Activated CD4-positive, alpha-beta T cell treated with anti-CD3 and anti-CD28 coated beads, Interleukin-2, amount 50 U/mL, for 48 hours (primary cell): ENCODE measurements at places on chromosomes 1 and 21.

DNA sequence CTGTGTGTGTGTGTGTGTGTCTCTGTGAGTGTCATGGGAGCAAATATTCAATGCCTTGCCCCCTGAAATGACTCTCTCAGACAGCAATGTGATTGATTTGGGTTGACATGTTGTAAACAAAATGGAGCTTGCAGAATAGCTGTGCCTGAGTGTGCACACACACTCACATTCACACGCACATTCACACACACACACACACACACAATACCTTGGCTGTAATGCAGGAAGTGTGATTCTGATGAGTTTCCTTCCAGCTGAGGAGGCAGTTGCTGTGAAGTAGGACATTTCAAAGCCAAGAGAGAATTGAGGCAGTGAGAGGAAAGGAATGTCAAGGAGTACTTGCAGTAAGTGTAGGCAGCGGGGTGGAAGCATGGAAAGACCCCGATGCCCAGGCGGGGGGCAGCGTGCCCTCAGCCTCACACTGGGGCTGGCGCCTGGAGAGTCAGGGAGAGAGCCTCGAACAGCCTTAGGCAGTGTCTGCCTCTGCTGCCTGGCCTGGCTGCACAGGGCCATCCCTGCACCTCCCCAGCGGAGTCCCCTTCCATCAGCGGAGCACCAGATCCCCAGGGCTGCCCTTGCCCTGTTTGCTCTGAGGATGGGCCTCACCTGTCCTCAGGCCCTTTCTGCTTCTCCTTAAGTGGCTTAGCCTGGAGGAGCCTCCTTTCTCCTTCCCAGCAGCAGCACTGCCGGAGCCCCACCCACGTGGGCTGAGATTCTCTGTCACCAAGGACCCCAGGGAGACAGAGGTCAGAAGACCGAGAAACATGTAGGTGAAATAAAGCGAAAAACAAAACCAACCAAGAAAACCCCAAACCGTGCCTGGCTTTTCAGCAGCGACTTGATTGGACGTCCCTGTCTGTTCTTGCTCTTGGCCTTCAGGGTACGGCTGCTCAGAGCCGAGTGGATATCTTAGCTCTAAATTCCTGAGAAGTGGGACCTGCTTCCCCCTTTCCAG is 9.2 kb downstream of the VASH2 start:
- DNase-seq = no peak

- peak; percentile 41 for DNase-seq
These were observed 27.7 kb upstream of the PTGFRN start for GRCh38 chr1:116881879-116882520.

GRCh38 chr1:8629241-8630091 is 188.0 kb downstream of the RERE start:
- DNase-seq = no peak

DNA sequence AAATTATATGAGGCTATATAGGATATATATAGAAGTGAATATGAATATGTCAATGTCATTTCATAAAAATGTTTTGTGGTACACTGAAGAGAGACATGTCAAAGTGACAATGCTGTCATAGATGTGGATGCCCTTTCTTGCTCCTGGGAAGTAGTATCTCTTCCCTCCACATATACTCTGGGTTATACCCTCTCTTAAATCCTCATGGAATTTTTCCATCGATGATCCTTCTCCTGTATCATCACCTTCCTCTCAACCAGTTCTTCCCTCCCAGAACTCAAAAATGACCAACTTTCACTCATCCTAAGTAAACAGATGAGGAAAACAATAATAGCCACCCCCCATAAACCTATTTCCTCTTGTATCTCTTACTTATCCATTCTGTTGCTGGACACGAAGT is 351.5 kb downstream of the USP25 start:
- DNase-seq = no peak

- peak; percentile 5 for DNase-seq
These were observed 876 bp upstream of the CHML start for GRCh38 chr1:241640867-241641622.

DNA sequence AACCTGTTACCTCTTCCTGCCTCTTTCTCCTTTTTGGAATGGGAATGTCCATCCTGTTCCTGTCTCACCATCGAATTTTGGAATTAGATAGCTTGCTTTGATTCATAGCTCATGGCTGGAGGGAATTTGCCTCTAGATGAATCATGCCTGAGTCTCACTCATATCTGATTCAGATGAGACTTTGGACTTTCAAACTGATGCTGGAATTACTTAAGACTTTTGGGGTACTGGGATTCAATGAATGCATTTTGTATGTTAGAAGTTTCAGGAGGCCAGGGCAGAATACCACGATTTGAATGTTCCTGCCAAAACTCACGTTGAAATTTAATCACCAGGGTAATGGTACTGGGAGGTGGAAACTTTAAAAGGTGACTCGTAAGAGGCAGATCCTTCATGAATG is 132.4 kb downstream of the DSCAM start:
- no peak for DNase-seq

DNA sequence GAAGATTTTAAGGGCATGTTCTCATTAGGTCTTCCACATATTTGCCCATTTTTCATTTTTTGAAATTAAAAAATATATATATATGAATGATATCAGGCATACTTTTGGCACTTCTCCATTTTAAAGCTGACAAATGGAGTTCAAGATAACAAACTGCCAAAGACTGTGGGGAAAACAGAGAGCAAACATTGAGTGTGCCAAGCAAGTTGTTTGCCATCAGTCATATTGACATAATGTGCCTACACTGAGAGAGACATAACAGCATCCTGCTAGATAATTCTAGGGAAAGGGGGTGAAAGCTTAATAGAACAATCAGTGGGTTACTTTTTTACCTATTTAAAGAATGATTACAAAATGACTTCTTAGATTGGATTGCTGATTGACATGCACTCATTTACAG is 529.4 kb upstream of the CXADR start:
- DNase-seq = no peak

DNA sequence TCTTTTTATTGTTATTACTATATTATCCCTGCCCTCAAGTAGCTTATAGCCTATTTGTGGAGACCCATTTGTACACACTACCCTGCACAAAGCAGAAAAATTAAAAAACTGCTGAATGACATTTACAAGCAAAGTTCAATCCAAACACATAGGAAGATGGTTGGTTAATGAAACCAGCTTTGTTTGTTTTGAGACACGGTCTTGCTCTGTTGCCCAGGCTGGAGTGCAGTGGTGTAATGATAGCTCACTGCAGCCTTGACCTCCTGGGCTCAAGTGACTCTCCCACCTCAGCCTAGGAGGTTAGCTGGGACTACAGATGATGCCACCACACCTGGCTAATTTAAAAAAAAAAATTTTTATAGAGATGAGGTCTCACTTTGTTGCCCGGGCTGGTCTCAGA is 31.6 kb downstream of the TGFB2 start:
- DNase-seq = no peak

DNA sequence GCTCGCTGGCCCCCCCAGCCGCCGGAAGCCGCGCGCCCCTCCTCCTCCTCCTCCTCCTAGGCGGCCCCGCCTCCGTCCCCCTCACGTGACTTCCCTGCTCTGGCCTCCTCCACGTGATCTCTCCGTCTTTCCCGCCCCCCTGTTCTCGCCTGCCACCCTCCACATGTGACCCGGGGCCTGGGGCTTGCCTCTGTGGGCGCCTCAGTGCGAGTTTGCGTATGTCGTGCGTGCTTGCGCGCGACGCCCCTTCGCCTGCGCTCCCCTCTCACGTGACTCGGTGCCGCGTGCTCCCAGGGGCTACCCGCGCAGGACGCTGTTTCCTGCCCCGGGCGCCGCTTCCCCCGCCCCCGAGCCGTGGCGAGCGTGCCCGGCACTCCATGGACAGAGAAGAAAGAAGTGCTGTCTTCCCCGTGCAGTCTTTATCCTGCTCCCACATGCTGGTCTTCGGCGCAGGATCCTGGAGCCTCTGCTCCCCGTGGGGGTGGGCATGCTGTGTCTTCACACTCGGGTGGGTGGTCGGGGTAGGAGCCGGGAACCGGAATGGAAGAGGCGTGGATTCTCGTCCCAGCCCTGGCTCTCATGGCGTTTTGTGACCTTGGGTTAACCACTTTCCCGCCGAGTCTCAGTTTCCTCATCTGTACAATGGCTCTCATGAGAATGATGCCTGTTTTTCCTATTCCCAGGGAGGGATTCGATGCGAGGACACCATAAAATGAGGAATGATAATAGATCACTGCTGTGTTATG is 431 bp upstream of the UBE2Q1 start:
- peak; percentile 99 for DNase-seq

DNA sequence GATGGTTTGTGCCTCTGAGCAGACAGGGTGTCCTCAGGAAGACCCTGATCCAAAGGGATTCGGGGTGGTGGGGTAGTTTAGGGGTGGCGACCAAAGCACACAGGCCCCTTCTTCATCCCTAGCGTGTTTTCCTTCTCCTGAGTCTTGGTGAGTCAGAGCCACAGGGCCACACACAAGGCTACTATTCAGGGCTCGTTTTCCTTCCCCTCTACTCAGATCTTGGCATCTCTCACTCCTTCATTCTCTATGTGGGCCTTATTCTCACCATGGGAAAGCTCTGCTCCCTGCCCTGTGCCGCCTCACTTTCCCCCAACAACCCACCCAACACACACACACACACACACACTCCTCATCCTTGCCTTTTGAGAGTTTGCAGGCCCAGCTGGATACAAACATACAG is 43.6 kb upstream of the WNT2B start:
- DNase-seq = no peak

DNA sequence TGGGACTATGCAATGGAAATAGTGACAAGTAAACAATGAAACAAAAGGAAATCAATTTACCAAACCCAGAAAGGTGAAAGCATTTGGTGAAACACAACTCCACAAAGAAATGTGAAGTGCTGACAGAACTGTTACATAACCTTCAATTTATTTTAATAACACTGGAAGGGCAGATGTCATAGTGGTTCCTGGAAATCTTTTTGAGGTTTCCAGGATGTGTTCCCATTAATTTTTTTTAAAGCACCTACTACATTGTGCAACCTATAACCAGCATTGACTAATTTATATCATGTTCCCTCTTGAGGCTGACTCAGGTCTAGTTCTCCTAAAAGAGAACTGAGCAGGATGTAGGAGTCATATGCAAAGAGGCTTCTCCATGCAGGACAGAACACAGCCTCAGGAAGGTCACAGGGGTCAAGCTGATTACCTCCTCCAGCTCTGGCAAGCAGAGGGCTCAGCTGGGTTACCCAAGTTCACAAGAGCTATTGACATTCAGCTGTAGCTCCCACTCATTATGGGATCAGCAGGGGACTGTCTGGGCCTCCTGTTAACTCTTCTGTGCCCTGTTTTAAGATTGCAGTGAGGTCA is 157.1 kb upstream of the NRIP1 start:
- no peak for DNase-seq

DNA sequence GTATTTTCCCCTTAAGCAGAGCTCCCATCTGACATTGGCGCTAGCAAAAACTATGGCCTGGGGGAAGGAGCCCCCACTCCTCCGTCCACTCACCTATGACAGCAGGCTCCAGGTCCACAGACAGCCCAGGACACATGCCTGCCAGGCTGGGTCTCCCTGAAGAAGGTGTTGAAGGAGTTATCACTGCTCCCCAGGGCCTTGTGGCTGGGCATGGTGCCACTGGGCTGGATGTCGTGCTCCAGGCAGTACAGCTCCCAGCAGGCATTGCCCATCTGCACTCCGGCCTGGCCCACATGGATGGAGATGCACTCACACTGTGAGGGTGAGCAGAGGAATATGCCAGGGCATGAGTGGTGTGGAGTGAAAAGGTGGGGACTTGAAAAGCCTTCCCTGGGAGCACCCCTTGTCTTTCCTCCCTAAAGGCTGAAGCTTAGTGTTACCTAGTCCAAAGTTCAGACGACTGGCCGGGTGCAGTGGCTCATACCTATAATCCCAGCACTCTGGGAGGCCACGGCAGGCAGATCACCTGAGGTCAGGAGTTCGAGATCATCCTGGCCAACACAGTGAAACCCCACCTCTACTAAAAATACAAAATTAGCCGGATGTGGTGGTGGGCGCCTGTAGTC is 30.0 kb downstream of the RABIF start:
- no peak for DNase-seq

DNA sequence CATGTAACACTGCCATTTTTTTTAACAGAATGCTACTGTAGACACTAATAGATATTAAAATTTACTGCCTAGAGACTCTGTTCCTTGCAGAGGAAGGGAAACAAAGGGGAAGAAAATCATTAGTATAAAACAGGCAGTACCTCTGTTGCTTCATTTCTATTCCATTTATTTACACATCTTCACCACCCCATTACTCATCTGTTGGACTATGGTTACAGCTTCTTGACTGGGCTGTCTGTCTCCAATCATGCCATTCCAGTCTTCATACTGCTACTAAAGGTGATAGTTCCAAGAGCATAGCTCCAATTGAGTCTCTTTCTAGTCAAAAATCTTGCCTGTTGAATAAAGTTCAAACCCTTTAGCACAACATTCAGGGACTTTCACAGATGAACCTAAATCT is 22.2 kb upstream of the GPR25 start:
- DNase-seq = no peak

GRCh38 chr1:151547119-151547899 is 7.2 kb downstream of the TUFT1 start:
- DNase-seq = no peak

GRCh38 chr1:165025805-165026204 is 330.7 kb downstream of the LMX1A start:
- no peak for DNase-seq

GRCh38 chr1:81437649-81438048 is 363.1 kb upstream of the ADGRL2 start:
- no peak for DNase-seq

GRCh38 chr21:33552093-33552998 is 9.5 kb downstream of the SON start:
- DNase-seq = no peak

GRCh38 chr1:248686815-248687214 is 15.8 kb downstream of the OR14I1 start:
- peak; percentile 16 for DNase-seq

GRCh38 chr1:5727191-5727590 is 265.0 kb downstream of the NPHP4 start:
- DNase-seq = no peak

GRCh38 chr21:44294391-44295162 is 5.3 kb upstream of the PFKL start:
- DNase-seq = no peak

DNA sequence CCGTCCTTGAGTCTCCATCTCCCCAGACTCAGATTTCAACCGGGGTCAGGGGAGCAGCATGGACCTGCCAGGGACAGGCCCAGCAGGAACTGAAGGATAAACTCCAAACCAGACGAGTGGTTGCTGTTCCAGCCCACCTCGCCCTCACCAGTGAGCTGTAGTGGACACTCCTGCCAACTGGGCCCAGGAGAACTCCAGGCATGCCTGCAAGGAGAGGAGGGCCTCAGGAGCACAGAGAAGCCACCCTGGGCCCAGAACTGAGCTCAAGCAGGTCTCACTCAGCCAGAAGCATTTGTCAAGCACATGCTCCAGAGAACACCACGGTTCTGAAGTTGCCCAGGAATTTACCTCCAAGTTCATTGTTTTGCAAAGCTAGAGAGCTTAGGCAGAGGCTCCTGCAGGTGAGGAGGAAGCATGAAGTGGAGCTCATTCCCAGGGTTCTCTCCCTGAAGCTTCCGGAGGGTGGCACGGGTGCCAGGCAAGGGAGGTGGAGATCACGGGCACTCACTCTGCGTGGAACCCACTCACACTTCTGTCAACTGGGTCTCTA is 61.0 kb downstream of the MATN1 start:
- no peak for DNase-seq
